ENCODE measurements at places on chromosomes 4 and X.

DNA sequence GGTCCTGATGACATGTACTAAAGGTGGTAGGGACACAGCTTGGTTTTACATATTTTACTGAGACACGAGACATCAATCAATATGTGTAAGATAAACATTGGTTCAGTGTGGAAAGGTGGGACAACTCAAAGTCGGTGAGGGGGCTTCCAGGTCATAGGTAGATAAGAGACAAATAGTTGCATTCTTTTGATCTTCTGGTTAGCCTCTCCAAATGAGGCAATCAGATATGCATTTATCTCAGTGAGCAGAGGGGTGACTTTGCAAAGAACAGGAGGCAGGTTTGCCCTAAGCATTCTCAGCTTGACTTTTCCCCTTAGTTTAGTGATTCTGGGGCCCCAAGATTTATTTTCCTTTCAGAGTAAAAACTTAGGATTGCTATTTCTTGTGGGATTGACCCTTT, 706.9 kb downstream of the GLUD2 start:
- no peak for DNase-seq

DNA sequence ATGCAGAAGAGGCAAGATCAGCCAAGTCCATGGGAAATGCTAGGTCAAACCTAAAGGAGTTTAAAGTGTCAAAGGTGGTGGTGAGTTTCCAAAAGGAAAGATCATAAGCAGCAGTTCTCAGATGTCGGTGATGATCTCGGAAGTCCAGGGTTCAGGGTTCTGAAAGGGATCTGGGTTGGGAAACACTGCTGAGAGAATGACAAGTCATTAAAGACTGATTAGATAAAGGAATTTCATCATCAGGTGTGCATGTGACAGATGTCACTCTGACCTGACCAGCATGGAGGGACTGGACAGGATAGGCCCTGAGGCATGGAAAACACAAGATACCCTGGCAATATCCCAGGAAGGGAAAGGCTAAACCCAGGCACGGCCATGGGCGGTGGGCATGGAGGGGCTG, 195.7 kb upstream of the TBL1X start:
- no peak for DNase-seq

DNA sequence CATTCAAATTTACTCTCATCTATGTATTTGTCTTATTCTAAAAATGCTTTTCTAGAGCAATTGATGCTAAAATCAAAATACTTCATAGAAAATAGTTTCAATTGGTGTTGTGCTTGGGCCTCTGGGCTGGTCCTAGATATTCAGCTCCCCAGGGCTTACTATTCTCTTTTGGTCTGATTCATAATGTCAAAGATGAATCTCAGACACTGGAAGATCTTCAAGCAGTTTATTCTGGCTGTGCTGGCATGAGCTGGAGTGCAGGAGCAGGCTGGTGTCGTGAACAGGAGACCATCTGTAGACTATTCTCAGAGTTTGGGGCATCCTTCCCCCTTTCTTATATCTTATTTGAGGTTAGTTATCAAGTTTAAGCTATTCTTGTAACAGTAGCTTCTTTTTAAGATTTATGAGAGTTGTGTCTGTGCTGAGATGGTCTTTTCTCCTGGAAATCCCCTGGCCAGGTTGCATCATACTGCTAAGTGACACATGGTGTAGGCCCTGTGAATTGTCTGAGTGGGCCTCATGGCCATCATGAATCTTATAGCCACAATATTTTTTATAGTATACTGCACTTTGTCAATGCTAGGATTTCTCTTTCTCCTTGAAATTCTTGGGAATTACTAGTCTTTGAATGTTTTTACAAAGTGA, 1624.0 kb upstream of the IGFBP7 start:
- DNase-seq: no peak

- no peak for DNase-seq
Measured at GRCh38 chr4:4866124-4866865, 6.8 kb downstream of the MSX1 start.

- DNase-seq: no peak
Measured at GRCh38 chrX:16096141-16096540, 27.2 kb upstream of the GRPR start.

DNA sequence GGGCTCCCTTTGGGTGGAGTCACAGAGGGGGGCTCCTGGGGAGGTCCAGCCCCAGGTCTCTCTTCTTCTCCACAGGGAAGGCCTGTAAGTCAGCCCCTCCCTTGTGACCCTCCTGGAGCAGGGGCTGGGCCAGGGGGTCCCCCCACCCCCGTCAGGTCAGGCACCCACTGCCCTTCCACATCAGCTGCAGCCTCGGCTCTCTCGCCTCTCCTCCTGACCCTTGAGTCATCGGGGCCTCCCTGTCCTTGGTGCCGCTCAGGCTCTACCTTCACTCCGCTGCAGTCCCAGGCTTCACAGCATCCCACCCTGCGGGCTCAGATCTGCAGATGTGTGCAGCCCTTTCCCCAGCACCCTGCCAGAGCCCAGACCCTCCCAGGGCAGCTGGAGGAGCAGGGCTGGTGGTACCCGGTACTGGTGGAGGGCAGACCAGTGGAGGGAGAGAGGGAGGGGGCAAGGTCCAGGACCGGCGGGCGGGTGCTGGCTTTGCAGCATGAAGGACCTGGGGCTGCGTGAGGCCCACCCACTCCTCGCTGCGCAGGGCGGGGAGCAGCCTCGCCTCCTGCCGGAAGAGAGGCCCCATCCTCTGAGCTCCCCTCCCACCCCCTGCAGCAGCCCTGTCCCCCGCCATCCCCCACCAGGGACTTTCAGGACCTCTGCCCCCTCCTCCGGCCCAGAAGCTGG, 117.1 kb downstream of the FAM53A start:
- DNase-seq: no peak

DNA sequence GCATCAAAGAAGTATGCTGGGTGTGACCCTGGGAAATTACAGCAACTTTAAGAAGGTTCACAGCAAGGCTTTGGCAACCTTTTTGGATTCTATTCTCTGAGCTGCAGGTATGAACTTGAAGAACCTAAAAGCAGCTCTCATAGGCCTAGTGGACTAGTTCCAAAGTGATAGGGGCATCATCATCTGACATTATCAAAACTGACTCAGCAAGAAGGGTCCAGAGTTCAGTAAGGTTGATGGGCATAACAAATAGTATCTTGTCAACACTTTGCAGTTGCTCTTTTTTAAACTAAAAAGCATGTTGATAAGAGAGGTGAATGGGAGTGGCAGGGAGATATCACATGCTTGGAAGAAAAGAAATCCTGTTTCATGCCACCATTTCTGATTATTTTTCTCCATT, 249.3 kb downstream of the ZNF674 start:
- DNase-seq: no peak

DNA sequence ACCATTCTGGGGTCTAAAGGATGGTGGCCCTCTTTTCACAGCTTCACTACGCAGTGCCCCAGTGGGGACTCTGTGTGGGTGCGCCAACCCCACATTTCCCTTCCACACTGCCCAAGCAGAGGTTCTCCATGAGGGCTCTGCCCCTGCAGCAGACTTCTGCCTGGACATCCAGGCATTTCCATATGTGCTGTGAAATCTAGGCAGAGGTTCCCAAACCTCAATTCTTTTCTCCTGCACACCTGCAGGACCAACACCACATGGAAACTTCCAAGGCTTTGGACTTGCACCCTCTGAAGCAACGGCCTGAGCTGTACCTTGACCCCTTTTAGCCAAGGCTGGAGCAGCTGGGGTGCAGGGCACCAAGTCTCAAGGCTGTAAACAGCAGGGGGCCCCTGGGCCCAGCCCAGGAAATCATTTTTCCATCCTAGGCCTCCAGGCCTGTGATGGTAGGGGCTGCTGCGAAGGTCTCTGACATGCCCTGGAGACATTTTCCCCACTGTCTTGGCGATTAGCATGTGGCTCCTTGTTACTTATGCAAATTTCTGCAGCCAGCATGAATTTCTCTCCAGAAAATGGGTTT, 30.1 kb downstream of the HMGB3 start:
- no peak for DNase-seq

DNA sequence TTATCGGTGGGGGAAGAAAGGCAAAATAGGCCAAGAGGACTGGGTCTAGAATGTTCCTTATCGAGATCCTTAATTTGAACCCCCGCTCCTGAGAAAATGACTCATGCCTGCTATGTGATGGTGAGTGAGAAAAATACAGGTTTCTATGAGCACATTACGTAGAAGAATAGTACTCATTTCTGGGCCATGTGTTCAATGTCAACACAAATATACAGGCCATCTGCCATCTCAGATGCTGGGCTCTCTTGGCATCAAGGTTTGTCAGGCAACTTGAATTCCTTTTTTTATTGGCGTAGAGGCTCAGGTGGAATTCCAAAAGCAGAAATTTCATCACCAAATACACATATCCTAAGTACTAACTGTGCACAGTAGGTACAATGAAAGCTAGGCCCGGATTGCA, 81.4 kb upstream of the TRIM2 start:
- no peak for DNase-seq

- no peak for DNase-seq
Measured at GRCh38 chrX:16528620-16529019, 121.3 kb upstream of the S100G start.
